ENCODE measurements at places on chromosomes 2 and 18.

GRCh38 chr2:3805201-3805939 lies 102.0 kb downstream of the DCDC2C start:
- DNase-seq: peak; percentile 15

- DNase-seq: peak; percentile 58
Observed at GRCh38 chr18:76491473-76491775, 3.6 kb downstream of the ZNF516 start.

DNA sequence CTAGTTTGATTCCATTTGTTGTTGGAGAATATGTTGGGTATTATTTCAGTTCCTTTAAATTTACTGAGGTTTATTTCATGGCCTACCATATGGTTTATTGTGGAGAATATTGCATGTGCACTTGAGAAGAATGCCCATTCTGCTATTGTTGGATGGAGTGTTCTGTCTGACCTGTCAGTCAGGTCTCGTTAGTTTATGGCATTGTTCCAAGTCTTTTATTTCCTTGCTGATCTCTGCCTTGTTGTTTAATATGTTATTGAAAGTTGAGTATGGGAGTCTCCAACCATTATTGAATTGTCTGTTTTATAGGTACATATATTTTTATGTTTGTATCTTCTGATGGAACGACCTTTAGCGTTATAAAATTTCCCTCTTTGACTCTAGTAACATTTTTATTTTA lies 86.3 kb downstream of the PTPN4 start:
- DNase-seq: no peak

GRCh38 chr2:61006486-61007105 lies 10.9 kb upstream of the PEX13 start:
- DNase-seq: no peak

GRCh38 chr18:59502274-59503175 lies 143.5 kb upstream of the LMAN1 start:
- no peak for DNase-seq

GRCh38 chr18:57856128-57856527 lies 53.0 kb upstream of the ATP8B1 start:
- no peak for DNase-seq

GRCh38 chr2:217622205-217623060 lies 380.4 kb downstream of the TNS1 start:
- DNase-seq: no peak

Data from adrenal gland (tissue), 19 donors.